ENCODE measurements at places on chromosomes 4 and X.
A peak's percentile ranks its signal among the peaks of the same experiment; 100 is the strongest.

DNA sequence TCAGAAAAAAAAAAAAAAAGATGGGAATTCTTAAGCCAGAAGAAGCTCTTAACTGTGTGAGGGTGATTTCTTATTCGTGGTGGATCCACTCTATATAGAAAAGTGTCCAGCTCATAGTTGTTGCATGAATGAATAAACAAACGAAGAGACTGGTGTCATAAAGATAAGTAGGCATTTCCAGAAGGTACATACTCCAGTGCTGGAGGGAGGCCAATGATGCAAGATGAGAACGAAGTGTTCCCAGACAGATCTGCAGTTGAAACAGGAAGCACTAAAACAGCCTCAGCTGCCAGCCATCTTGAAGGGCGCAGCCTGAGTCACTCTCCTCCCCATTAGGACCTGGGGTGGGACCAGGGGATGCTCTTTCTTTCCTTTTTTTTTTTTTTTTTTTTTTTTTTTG lies 47.4 kb upstream of the HOPX start:
- DNase-seq, result no peak

GRCh38 chrX:106404512-106404911 lies 207.3 kb upstream of the RADX start:
- peak; percentile 23 for DNase-seq

DNA sequence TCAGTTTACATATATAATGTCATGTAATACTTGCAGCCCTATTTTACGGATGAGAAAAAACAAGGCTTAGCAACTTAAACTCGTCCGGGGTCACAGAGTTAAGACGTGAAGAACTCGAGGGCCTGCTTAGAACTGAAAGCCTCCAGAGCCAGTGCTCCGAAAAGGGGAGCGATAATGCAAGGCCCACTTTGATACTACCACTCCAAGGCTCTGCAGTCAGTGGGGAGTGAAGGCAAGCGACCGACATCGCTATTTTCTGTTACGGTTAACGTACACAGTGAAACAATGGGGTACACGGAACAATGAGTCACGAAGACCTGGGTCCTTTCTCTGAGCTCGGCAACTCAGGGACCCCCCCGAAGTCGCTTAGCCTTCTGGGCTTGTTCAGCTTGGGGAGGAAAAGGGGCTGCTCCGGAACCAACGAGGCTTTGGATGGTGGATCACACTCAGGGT lies 965 bp downstream of the PPA2 start:
- DNase-seq, result no peak

GRCh38 chr4:53026233-53026632 lies 164.1 kb downstream of the RASL11B start:
- DNase-seq, result no peak

GRCh38 chr4:148998719-148999118 lies 556.5 kb upstream of the NR3C2 start:
- DNase-seq, result no peak

- no peak for DNase-seq
Observed at GRCh38 chrX:6129195-6129594, 99.5 kb downstream of the NLGN4X start.

- DNase-seq, result no peak
Observed at GRCh38 chrX:48989483-48989882, 12.6 kb downstream of the GRIPAP1 start.

GRCh38 chrX:128650326-128650725 lies 598.1 kb upstream of the ACTRT1 start:
- no peak for DNase-seq

GRCh38 chrX:152632445-152633097 lies 5.1 kb upstream of the GABRQ start:
- DNase-seq, result peak; percentile 55

DNA sequence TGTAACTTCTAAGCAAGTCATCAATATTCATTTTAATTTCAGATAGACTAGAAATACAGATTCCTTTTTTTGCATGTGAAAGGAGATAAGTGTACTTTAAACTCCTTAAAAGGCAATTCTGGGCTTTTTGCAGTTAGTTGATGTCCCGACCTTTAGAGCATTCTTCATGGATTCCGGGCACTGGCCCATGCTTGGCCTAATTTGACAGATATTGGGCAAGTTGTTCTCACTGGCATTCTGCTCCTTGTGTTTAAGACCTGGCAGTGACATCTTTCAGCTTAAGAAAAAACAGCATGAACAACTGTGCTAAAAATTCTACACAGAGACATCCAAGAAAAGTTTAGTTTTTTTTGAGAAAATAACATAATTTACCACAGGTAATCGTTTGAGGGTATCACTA lies 1037.2 kb downstream of the PCDH18 start:
- no peak for DNase-seq

- DNase-seq, result peak; percentile 59
Observed at GRCh38 chrX:68018248-68019203, 414.8 kb downstream of the OPHN1 start.

DNA sequence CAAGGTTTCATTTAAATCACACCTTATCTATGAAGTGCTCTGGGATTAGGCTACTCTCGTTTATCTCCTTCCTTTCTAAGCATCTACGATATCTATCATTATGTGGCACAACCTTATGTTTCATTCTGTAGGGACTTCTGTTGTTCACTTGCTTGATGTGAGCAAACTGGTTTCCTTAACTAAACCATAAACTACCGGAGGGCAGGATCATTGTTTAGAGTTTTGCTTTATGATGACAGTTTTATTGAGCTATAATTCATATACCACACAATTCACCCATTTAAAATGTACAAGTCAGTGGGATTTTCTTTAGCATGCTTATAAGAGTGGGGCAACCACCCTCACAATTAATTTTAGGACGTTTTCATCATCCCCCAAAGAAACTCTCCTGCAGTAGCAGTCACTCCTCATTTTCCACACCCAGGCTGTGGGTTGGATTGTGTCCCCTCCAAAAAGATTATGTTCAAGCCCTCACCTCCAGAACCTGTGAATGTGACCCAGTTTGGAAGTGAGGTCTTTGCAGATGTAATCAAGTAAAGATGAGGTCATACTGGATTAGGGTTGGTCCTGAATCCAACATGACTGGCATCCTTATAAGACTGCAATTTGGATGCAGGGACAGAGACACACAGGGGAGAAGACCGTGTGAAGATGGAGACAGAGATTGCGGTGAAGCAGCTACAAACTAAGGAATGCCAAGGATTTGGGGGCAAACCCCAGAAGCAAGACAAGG lies 42.1 kb upstream of the SH3RF1 start:
- no peak for DNase-seq

- no peak for DNase-seq
Observed at GRCh38 chr4:5383191-5383980, 325.0 kb downstream of the EVC2 start.

DNA sequence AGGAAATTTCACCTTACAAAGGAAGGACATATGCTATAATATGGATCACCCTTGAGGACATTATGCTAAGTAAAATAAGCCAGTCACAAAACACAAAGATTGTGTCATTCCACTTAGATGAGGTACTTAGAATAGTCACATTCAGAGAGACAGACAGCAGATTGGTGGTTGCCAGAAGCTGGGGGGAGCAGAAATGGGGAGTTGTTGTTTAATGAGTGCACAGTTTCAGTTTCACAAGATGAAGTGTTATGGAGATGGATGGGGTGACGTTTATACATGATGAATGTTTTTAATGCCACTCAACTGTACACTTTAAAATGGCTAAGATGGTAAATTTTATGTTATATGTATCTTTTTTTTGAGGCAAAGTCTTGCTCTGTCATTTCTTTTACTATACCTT lies 14.8 kb upstream of the SPON2 start:
- DNase-seq, result no peak

DNA sequence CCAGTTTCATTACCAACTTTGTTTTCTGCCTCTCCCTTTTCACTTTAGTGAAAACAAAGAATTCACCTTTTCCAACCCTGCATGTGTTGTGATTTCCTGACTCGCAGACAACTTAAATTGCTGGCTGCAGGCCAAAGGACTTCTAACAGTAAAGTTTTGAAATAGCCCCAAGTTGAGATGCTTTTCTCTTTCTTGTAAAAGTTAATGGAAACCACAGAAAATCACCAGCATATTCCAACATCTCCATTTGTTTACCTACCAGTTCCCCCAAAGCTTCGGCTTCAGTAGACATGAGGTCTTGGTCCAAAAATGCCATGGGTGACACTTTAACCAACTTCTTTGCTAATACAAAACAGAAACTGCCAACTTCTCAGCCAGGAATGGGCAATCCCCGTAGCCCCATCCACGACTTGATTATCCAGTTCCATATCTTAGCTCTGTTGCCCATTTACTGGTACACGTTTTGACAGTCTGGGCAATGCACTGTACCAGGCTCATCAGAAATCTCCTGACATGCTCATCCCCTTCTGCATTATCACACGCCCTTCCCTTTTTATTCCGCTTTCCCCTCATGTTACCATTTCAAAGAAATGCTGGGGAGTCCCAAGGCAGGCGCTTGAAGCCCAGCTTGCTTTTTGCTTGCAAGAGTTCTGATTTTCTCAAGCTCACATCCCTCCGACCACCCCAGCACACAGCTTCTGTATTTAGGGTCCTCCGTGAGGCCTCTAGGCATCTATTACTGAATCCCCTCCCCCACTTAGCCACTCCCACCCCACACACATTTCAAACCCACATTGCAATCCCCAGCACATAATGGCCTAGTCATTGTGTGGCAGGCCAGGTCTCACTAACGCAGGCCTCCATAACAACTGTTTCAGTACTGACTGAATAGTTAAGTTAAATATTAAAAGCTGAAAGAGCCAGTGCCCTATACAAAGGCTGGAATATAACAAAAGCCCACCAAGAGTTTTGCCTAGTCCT lies 137.9 kb upstream of the S100G start:
- no peak for DNase-seq

GRCh38 chr4:143643399-143643798 lies 57.1 kb downstream of the FREM3 start:
- DNase-seq, result no peak

GRCh38 chrX:150980711-150981110 lies 2.4 kb upstream of the HMGB3 start:
- DNase-seq, result no peak

DNA sequence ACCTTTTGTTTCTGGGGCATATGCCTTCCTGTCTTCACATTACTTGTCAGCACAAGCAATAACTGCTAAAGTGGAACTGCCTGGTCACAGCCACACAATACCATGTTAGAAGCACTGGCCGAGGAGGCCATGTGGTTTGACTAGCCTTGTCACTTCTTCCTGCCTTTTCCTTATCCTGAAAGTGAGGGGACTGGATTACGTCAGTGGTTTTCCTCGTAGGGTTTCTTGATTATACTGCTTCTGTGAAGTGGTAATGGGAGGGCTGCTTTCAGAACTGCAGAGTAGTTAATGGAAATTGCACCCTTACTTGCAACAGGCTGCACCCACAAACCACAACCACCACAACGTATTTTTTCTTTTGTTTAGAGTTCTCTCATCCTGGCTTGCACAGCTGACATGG lies 26.6 kb downstream of the ZRSR2 start:
- DNase-seq, result no peak

DNA sequence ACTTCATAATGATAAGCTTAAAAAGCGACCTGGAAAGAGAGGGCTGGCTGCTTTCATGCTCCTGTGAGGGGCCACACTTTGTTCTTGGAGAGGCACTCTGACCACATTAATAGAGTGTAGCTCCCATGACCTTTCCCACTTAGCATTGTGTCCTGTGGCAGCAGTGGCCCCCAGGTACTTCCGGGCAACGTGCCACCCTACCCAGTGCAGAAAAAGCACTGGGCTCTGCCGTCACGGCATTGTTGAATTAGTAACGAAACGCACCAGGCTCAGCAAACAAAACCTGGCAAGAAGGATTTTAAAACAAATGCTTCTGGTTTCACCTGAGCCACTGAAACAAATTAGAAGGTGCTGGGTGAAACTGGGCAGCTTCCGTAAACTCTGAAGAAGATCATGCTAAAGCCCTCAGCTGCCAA lies 5.4 kb upstream of the SORBS2 start:
- peak; percentile 46 for DNase-seq

DNA sequence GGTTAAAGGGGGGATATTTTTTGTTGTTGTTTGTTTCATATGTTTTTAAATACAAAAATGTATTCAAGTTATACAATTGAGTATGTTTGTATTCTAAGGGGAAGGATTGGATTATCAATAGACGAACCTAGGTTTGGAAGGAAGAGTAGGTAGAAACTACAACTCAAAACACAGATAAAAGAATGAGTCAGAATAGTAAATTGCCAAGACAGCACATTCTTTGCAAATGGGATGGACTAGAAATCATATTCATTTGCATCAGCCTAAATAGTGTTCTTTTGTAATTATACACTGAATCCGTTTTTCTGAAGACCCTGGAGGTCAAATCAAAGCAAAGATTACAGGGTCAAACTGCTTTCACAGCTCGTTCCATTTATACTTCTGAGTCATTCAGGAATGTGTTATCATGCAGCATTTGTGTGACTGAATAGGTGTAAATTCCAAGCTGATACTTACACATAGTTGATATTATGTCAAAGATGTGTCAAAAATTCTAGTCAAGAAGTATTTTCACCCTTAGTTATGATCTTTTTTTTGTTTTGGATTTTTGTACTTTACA lies 273.3 kb upstream of the FAT4 start:
- no peak for DNase-seq

DNA sequence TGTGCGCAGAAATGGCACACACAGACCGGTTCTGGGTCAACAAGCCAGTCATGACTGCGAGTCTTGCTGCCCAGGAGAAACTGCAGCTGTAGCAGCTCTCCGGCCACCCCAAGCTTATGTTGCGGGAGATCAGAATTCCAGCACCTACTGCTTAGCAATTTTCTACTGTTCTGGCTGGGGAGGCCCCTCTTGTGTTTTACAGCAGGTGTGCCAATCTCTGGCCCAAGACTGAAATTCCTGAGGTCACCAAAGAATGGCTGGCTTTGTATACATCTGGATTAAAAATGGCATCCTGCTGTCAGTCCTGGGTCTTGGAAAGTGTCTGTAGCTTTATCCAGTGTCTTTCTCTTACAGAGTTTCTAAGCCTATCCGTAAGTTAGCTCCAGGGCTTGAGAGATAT lies 68.9 kb upstream of the TRAM1L1 start:
- DNase-seq, result no peak

GRCh38 chrX:119685225-119686066 lies 7.5 kb downstream of the SEPTIN6 start:
- no peak for DNase-seq

- DNase-seq, result peak; percentile 88
Observed at GRCh38 chrX:123859409-123859845, 426 bp upstream of the XIAP start.

DNA sequence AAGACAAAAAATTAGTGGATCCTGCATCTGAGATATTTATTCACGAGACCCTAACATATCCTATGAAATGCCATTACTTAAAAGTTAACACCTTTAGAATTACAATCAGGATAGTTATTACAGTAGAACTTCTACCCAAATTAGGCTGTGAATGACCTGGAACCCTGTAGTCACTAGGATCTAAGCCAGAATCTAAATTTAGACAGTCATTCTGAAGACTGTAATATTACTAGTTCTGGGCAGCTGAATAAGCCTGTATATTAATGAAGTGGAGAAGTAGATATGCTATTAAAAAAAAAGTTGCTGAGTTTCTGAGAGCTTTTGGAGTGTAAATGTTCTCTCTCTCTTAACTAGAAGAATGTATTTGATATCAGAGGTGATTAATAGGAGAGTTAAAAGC lies 67.0 kb downstream of the FAM13A start:
- DNase-seq, result no peak

- no peak for DNase-seq
Observed at GRCh38 chr4:113884655-113885054, 94.8 kb downstream of the ARSJ start.

All from NCI-H526 (cell line).